ENCODE measurements at places on chromosomes 12 and 14.

DNA sequence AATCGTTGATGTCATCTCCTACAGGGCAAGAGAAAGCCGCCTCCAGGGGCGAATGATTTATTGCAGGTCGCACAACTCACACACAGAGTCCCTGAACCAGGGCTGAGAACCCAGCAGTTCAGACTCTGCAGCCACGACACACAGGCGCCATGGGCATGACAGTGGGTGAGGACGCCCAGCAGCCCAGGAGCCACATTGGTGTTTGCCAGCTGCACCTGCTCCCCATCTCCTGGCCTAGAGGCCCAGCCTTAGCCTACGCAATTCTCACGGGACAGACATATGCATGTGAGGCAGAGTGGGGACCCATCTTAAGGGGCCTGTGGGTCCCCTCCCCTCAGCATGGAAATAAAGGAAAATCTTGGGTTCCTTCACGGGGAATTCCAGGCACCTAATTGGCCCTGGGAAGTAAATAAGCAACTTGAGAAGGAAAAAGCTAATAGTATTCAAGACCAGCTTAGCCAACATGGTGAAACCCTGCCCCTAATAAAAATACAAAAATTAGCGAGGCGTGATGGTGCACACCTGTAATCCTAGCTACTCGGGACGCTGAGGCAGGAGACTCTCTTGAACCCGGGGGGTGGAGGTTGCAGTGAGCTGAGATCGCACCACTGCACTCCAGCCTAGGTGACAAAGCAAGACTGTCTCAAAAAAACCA is 69.3 kb downstream of the RIMBP2 start:
- no peak for DNase-seq

GRCh38 chr12:54605138-54605970 is 16.9 kb upstream of the PPP1R1A start:
- no peak for DNase-seq

GRCh38 chr12:102957339-102958050 is at the start of gene ASCL1:
Gene ASCL1, plus strand, starts transcription at chr12:102957674. Its CDS starts 571 bp downstream, at chr12:102958245.
- no peak for DNase-seq

- no peak for DNase-seq
Observed at GRCh38 chr12:12606781-12607589, 4.7 kb upstream of the CREBL2 start.

DNA sequence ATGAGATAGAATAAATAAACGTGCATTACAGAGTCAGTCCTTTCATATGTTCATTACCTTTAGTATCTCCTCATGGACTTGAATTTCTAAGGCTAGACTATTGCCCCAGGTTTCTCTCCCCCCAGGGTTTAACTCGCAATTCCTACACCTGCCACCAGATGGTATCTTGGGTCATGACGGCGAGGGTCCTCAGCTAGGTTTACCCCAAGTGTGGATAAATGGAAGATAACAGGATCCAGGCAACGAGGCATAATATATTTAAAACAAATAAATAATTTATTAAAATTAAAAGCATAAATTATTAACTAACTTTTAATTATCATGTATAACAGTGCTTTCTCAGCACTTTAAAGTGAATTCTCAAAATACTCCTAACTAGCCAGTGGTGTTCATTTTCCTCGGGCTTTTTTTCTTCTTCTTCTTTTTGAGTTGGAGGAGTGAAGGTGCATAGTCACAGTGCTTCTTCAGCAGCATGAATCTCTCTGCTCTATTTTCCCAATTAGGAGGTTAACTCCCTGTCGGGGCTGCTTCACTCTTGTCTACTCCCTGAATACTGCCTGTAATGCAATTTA is 243.5 kb upstream of the CAND1 start:
- peak; percentile 74 for DNase-seq

- no peak for DNase-seq
Observed at GRCh38 chr12:30021051-30021833, 237.5 kb upstream of the TMTC1 start.

Measured in activated naive CD4-positive, alpha-beta T cell treated with anti-CD3 and anti-CD28 coated beads, Interleukin-2, amount 50 U/mL, for 72 hours (primary cell).